ENCODE measurements at places on chromosomes 12 and 14. TPM values are rescaled to one million over a fixed set of nuclear protein-coding genes. Genes with fewer than 3 reads are reported as not detected.

The NRDE2 gene
- total RNA-seq, result 10.1 TPM

DNA sequence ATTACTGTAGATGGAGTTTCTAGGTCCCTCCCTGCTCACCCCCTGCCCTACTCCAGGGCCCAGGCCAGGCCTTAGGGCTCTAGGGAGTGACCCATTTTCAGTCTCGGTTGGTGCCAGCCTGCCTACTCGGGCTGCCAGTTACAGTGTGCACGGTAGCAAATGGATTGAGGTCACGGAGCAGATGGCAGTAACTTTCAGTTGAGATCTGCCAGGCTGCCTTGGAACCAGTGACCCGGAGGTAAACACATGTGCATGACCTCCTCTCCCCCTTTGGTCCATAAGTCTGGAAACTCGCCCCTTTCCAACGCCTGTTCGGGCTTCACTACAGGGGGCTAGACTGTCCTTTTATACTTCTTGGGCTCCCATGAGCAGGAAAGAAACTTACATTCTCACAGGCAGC is 139.7 kb upstream of the TBX3 start:
- DNase-seq, result no peak
- no peaks in the 10 kb centered on the region for H3K27me3 ChIP-seq
- no peak overlapping the region for H3K27ac ChIP-seq
- H3K36me3 ChIP-seq, result no peaks in the 10 kb centered on the region
- no peak overlapping the region for H3K4me3 ChIP-seq

GRCh38 chr12:52837781-52838608 is 3.9 kb upstream of the KRT79 start:
- no peak overlapping the region for H3K4me3 ChIP-seq
- no peak overlapping the region for H3K27ac ChIP-seq

- DNase-seq, result no peak
- H3K4me3 ChIP-seq, result no peak overlapping the region
- no peaks in the 10 kb centered on the region for H3K27me3 ChIP-seq
- H3K36me3 ChIP-seq, result no peaks in the 10 kb centered on the region
- no peak overlapping the region for H3K27ac ChIP-seq
Measured at GRCh38 chr12:53115112-53115890, 12.0 kb downstream of the SOAT2 start.

GRCh38 chr14:104142946-104143470 is 4.6 kb downstream of the KIF26A start:
- H3K4me3 ChIP-seq, result no peak overlapping the region
- no peaks in the 10 kb centered on the region for H3K27me3 ChIP-seq
- no peak overlapping the region for H3K27ac ChIP-seq
- peaks cover 2% of the 10 kb centered on the region for H3K4me1 ChIP-seq
- DNase-seq, result no peak
- H3K36me3 ChIP-seq, result no peaks in the 10 kb centered on the region

DNA sequence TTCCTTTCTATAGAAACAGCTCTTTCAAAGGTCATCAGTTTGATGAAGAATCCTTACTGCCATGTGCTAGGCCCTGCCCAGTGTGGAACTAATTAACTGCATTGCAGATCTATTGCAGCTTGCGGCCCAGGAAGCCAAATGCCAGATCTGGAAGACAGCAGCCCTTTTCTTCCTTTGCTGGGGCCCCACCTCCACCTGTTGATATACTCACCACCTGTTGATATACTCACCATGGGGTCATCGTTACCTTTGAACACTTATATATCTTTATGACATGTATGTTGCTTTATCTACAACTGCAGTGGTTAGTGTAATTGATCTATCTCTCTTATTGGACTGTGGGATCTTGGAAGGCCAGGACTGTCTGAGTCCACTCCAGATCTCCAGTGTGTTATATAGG is 292.5 kb downstream of the ATP23 start:
- no peak overlapping the region for H3K27ac ChIP-seq
- DNase-seq, result no peak
- no peak overlapping the region for H3K4me3 ChIP-seq
- H3K36me3 ChIP-seq, result no peaks in the 10 kb centered on the region
- H3K27me3 ChIP-seq, result no peaks in the 10 kb centered on the region
- no peaks in the 10 kb centered on the region for H3K4me1 ChIP-seq

GRCh38 chr14:62126879-62127478 is 364.8 kb downstream of the SNAPC1 start:
- H3K27me3 ChIP-seq, result peaks cover 3% of the 10 kb centered on the region
- H3K36me3 ChIP-seq, result no peaks in the 10 kb centered on the region
- H3K27ac ChIP-seq, result no peak overlapping the region
- no peak for DNase-seq

DNA sequence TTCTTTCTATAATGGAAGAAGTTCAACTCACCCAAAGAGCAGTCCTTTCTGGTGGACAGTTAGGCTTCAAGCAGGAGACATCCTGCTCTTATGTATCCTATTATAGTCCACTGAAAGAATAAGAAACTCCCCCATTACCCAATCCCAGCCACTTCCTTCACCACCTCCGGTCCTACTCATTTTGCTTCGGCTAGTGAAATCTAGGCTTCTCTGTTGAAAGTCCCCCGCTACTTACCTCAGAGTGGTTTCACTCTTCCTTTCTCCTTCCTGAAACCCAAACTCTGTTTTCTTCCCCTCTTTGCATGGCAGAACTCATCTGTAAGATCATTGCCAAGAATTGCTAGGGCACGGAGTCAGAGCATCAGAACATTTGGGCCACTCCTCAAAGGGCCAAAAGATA is at the start of gene GPR84:
Gene GPR84 (minus strand): TSS at position 74 of the 400 bp plus-strand sequence. CDS start 635 bp downstream, outside the sequence.
- no peak within 1 kb of the TSS for H3K27ac ChIP-seq
- H3K36me3 ChIP-seq, result peaks cover 4% of the 10 kb centered on the region
- no peaks in the 10 kb centered on the region for H3K27me3 ChIP-seq
- H3K4me1 ChIP-seq, result peaks cover 12% of the 10 kb centered on the region
- DNase-seq, result no peak

The PRB2 gene
- total RNA-seq, result not detected

The EXOC3L4 gene
- total RNA-seq, result not detected

DNA sequence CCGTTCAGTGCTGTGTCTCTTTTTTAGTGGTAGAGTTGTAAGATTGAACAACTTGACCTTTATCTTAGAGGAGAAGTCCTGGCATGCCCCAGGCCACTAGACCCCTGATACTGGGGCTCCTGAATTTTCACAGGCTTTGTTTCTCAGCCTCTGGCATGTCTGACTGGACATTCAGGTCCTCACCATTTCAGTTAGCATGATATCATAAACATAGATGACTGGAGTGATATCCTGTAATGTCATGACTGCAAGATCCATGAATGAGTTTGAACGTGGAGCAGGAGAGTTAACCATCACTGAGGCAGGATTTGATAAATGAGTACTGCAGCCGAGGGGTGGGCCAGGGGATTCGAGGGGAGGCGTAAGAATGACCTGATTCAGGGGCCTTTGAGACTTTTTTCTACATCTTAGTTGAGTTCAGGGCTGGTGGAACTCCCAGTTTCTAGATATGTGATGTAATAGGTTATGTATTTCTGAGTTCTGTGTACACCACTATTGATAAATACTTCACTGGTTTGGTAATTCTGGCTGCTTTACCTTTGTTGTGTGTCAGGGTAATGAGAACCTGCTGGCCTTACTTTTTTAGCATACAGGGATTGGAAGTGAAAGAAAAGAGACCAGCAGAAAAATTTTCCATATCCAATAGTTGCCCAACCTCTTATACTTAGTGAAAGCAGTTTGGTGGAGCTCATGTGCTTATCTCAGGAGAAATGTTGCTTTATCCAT is 217.0 kb downstream of the SYNE2 start:
- H3K4me3 ChIP-seq, result no peak overlapping the region
- H3K4me1 ChIP-seq, result no peaks in the 10 kb centered on the region
- DNase-seq, result no peak
- H3K27me3 ChIP-seq, result no peaks in the 10 kb centered on the region
- H3K36me3 ChIP-seq, result no peaks in the 10 kb centered on the region

DNA sequence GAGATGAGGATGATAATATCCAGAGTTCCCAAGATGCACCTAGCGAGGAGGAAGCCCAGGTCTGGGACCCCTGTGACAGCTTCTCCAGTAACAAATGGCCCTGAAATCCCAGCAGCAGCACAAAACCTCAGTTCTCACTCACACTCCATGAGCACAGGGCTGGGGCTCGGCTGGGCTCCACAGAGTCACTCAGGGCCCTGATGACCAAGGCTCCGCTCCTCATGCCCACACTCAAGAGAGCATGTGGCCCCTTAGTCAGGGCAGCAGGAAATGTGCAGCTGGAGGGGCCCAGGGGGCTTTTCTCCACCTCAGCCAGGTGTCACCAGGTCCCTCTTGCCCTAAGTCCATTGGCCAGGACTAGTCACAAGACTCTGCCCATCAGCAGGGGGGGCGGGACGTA is 242.7 kb upstream of the SFSWAP start:
- H3K27ac ChIP-seq, result no peak overlapping the region
- H3K36me3 ChIP-seq, result no peaks in the 10 kb centered on the region
- no peaks in the 10 kb centered on the region for H3K4me1 ChIP-seq
- DNase-seq, result no peak

The HOXC12 gene
- total RNA-seq, result not detected

The PTPN21 gene
- total RNA-seq, result 14.5 TPM

GRCh38 chr12:102680304-102680703 is 199.9 kb upstream of the IGF1 start:
- H3K4me1 ChIP-seq, result no peaks in the 10 kb centered on the region
- H3K27me3 ChIP-seq, result no peaks in the 10 kb centered on the region
- no peak overlapping the region for H3K4me3 ChIP-seq
- H3K36me3 ChIP-seq, result no peaks in the 10 kb centered on the region

All from esophagus squamous epithelium (tissue), 5 donors.